Activated naive CD4-positive, alpha-beta T cell treated with anti-CD3 and anti-CD28 coated beads, Interleukin-2, amount 50 U/mL, for 72 hours (primary cell): ENCODE measurements at places on chromosomes 1 and 21. TPM values are rescaled to one million over a fixed set of nuclear protein-coding genes. Genes with fewer than 3 reads are reported as not detected.

MIXL1 gene
- 0.27 TPM for total RNA-seq

S100A12 gene
- not detected for total RNA-seq

NPHS2 gene
- not detected for total RNA-seq

TFAP2E gene
- 0.47 TPM for total RNA-seq

CD2 gene
- total RNA-seq: 437 TPM

FAM131C gene
- 1.2 TPM for total RNA-seq

TAL1 gene
- total RNA-seq: 0.11 TPM

OPTC gene
- total RNA-seq: not detected

COL18A1 gene
- total RNA-seq: 22.3 TPM

TOR1AIP2 gene
- 46.7 TPM for total RNA-seq

LHX4 gene
- total RNA-seq: not detected

GRCh38 chr1:204714861-204715511, 29.4 kb upstream of the LRRN2 start:
- DNase-seq: no peak

DNA sequence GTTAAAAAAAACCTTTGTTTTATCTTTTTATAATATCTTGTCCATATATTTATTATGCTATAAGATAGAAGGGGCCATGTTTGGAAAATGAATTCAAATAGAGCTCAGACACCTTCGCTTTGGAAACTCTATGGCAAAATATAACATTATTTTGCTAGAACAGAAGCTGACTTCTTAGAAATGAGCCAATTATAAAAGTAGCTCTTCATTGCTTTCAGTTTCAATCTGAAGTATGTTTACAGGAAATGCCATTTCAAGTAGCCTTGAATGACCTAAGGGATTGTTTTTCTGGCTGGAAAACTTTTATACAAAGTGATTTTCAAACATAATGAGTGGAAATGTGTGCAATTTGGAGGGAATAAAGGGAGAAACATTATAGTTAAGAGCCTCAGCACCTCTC, 37.8 kb upstream of the GBP5 start:
- DNase-seq: no peak

DNA sequence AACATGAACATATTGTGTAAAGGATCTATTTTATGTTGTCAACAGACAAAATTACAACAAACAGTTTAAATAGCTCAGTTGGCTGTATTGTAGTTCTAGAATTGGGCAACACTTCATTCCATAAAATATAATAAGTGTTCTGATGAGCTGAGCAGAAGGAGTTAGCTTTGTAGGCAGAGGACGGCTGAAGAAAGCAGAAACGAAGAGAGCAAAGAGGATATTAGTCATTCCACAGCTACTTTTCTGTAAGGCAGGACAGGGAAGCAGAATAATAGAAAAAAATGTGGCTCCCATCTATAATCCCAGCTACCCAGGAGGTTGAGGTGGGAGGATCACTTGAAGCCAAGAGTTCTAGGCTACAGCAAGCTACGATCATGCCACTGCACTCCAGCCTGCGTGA, 20.2 kb upstream of the IVNS1ABP start:
- no peak for DNase-seq

DNA sequence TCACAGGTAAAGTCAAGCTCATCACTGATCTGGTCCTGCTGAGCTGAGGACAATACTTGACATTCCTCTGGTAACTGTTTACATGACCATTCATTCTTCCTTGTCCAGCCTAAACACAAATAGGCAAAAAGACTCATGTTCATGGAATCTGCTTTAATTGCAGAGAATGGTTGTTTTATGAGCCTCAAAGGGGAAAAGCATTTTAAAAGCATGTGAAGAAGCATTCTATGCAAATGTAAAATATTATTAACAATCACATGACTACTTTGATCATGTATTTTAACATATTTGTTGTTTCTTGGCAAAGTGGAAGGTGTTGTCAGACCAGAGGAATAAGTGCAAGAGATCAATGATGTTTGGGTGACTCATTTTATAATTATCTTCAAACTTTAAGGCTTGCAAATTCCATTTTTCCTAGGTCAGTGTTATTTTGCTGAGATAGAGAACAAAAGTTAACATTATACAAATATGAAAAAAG, 133.7 kb downstream of the RUNX1 start:
- no peak for DNase-seq

- DNase-seq: no peak
Observed at GRCh38 chr1:159707472-159708260, 6.7 kb downstream of the CRP start.

GRCh38 chr1:67777016-67777415, 56.3 kb downstream of the GNG12 start:
- DNase-seq: no peak

DNA sequence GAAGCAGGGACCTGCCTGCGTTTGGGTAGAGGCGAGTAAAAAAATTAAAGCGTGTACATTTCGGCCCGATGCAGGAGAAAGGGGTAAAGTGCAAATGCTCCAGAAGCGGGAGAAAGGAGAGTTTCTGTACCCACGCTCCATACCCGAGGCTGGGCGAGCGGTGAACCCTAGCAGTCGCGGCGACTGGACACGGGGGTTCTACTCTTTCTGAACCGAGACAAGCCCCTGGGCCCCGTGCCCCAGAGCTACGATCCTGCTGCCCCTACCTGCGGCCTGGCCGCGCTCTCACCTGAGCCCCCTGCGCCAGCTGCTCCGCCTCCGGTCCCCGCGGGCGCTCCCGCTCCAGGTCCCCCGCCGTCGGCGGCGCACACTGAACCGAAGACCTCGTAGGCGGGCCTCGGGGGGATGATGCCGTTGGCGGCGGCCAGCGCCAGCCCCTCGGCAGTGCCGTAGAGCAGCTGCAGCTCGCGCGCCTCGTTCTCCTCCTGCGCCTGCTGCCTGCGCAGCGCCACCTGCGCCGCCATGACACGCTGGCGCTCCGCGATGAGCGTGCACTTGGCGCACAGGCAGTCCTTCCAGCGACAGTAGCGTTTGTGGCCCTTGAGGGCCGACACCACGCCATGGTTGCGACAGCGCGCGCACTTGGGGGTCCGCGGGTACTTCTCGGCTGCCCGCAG, 2.4 kb downstream of the DMRTA2 start:
- peak; percentile 40 for DNase-seq

GRCh38 chr1:24968941-24969585, 39.0 kb upstream of the RUNX3 start:
- DNase-seq: no peak

DNA sequence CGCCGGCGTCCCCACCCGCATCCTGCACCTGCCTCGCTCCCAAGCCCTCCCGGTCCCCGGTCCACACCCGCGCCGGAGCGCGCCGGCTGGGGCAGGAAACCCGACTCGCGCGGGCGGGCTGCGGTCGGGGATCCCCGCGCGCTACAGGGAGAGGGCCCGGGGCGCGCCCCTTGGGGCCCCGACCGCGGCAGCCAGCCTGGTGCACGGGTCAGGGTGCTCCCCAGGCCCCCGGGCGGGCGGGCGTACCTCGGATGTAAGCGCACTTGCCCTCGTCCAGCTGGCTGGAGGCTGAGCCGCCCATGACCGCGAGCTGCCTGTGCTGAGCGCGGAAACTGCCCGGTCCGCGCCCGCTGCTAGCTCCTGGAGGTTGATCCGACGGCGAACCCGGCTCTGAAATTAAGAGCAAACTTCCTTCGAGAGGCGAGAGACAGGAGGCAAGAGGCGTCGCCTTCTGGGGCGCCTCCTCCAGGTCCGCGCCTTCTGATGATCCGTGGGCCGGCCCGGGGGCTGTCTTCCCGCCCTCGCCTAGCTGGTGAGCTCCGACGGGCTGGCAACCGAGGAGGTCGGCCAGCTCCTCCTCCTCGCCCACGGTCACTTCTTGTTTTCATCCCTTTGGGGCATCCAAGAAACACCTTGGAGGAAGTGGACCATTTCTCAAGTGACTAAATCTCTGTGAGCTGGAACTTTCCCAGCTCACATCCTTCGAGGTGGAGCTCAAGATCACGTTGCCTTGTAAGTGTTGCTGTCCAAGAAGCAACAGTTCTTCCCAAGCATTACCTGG, at the start of gene NIBAN1:
Gene NIBAN1, minus strand, starts transcription at position 453 of the 781 bp plus-strand sequence. Its CDS starts 152 bp downstream, at position 301.
- DNase-seq: no peak

- DNase-seq: no peak
Observed at GRCh38 chr1:211623515-211623914, 44.6 kb upstream of the SLC30A1 start.

GRCh38 chr1:220748936-220749335, 814 bp downstream of the MTARC2 start:
- no peak for DNase-seq

GRCh38 chr1:106751002-106751401, 305.5 kb upstream of the PRMT6 start:
- no peak for DNase-seq

GRCh38 chr1:77825131-77825709, 45.8 kb downstream of the MIGA1 start:
- no peak for DNase-seq

DNA sequence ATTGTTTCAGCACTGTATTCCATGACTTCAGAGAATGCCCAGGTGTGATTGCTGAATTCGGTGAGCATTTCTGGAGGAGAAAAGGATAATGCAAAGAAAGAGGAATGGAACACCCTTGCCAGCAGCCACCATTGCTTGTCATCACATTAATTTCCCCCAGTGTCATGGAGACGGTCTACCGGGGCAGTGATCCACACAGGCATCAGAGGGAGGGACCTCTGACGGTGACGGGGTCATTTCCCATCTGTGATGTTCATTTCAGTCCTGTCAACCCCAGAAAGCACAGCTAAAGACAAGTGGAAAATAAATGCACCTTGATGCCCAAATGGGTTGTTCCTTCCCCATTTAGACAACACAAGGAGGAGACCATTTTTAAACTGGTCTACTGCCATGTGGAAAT, 376.4 kb downstream of the PCP4 start:
- no peak for DNase-seq

GRCh38 chr1:223234170-223234514, 91.1 kb upstream of the TLR5 start:
- no peak for DNase-seq

DNA sequence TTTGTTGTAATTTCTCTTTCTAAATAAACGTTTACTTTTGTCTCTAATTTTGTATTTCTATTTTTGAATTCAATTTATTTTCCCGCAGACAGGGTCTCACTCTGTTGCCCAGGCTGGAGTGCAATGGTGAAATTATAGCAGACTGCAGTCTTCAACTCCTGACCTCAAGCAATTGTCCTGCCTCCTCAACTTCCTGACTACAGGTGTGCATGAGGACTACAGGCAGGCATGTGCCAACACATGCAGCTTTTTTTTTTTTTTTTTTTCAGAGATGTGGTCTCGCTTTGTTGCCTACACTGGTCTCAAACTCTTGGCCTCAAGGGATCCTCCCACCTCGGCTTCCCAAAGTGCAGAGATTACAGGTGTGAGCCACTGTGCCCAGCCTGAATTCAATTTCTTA, 36.7 kb upstream of the IL20 start:
- no peak for DNase-seq

- no peak for DNase-seq
Observed at GRCh38 chr1:83897516-83897915, 101.4 kb downstream of the TTLL7 start.

DNA sequence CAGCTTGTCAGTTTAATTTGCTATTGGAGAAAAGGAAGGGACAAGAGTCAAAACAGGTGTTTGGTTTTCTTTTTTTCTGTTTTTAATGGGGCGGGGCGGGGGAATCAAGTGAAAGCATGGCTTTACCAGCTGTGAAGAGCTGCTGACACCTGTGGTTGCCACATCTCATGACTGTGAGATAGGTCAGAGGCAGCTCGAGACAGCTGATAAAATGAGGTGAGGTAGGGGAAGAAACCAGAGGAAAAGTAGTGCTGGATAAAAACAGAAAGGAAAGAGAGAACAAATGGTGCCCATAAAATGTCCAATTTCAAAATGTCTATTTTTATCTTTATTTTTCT, 272.3 kb downstream of the NEGR1 start:
- no peak for DNase-seq

DNA sequence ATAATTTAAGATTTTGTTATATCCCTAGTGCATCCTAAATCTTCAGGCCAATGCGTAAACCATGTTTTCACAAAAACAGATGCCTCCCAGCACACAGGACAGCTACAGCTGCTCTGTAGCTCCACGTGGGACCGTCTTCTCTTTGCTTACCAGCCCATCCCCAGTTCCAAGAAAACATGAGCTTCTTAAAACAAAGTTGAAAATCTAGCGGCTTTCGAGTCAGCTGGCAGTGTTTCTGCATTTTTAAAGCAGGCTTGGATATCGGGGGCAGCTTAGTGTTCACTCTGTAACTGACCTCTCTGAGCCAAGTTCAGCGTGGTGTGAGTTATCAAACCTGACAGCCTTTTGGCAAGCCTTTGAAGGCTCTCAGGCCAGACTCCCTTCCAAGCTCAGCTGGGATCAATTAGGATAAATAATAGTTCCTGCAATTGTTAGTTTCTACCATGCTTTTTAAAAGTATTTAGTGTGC, 881.5 kb downstream of the LTN1 start:
- no peak for DNase-seq

- no peak for DNase-seq
Observed at GRCh38 chr1:6868660-6869380, 83.6 kb downstream of the CAMTA1 start.

DNA sequence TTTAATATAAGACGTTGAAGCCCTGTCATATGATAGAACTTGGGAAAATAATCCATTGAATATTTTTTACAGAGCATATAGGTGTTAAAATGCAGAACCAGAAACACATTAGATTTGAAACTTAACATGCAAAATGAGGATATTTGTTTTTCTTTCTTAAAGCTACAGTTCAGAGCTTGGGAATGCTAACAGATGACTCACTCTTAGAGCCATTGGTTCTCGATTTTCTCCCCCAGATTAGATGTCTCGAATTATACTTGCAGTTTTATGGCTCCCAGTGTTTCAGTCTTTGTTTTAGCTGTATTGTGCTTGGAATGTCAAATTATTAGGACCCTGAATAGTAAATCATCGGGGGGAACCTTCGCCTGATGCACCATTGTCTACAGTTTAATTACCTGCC, 575.7 kb upstream of the ZP4 start:
- no peak for DNase-seq

GRCh38 chr1:193674292-193674944, 488.0 kb upstream of the B3GALT2 start:
- DNase-seq: no peak

DNA sequence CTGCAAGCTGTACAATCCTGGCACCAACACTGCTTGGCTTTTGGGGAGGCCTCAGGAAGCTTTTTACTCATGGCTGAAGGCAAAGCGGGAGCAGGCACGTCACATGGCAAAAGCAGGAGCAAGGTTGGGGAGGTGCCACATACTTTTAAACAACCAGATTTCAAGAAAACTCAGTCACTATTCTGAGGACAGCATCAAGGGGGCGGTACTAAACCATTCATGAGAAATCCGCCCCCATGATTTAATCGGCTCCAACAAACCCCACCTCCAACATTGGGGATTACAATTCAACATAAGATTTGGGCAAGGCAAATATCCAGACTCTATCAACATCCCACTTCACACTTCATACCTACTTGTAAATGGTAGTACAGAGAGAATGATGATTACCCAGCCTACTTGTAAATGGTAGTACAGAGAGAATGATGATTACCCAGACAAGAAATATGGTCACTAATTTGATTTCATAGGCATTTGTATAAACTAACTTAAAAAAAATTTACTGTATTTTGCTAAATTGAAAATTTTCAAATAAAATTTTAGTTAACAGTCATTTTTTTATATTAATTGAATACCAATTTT, 24.9 kb downstream of the ATP5PF start:
- DNase-seq: no peak

- no peak for DNase-seq
Observed at GRCh38 chr1:58401991-58402390, 144.5 kb downstream of the OMA1 start.

- no peak for DNase-seq
Observed at GRCh38 chr1:72693899-72694298, 411.6 kb upstream of the NEGR1 start.
